ENCODE measurements at places on chromosomes 2 and 18.

DNA sequence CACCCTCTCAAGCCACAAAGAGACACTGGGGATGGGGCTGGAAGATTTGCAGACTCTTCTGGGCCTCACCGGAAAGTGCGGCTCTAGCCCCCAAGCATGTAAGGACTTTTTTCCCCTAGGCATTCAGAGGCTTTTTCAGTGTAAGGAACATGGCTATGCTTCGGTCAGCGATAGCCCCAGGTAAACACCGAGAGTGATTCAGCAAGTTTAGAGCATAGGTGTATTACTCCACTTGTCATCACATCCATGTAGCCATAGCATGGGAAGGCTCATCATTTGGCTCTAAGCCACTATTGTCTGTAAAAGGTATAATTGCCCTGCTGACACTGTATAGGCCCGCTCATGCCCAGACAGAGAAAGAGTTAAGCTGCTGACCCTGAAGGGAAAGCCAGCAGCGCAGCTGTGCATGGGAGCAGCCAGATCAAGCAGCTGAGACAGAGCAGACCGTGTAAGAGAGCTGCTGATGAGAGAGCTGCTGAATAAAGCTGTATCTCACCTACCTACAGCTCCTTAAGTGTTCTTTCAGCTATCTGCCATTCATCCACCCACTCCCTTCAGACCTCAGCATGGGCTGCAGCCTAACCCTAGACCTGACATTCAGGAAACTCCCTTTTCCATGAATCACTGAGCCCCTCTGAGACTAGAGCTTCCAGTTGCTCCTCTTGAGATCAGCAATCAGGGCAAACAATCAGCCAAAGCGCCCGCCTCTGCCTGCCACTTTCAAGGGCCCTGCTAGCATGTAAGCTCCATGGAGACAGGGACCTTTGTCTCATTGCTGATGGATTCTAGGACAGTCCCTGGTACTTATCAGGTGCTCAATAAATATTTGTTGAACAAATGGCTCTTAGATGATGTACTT lies 25.5 kb downstream of the LGALSL start:
- DNase-seq = no peak

GRCh38 chr2:178345951-178346350 lies 105.0 kb downstream of the PRKRA start:
- no peak for DNase-seq

DNA sequence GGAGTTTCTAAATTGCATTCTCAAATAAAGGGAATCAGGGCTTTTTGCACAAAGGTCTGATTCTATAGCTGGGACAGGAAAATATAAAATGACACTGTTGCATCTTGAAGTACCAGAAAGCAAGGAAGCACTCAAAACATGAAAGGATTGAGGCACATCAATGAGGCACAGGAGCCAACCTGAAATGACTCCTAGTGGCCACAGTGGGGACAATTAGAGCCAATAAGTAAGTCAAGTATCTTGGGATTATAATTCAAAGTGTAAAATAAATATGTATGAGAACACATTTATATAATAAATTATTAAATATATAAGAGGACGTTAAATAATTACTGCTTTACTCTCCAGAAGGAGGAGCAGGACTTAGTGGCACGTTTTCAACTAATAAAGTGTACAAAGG lies 1259.5 kb upstream of the CDH2 start:
- no peak for DNase-seq

- no peak for DNase-seq
These were observed 16.6 kb upstream of the RPE start for GRCh38 chr2:209985874-209986273.

GRCh38 chr2:137964066-137964858 lies at the start of gene HNMT:
Gene HNMT, plus strand, starts transcription at chr2:137964473. Its CDS starts 19 bp downstream, at chr2:137964492.
- peak; percentile 78 for DNase-seq

DNA sequence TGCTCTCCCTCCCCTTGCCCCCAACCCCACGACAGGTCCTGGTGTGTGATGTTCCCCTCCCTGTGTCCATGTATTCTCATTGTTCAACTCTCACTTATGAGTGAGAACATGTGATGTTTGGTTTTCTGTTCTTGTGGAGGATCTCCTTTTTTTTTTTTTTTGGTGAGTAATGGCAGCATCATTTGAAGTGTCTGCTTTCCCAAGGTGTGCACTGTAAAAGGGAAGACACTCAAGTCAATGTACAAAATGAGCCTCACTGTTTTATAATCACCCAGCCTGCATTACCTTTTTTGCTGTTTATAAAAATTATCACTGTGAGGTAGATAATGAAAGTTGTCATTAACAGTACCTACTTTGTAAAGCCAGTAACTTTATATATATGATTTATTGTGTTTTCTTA lies 56.9 kb downstream of the INSIG2 start:
- no peak for DNase-seq

DNA sequence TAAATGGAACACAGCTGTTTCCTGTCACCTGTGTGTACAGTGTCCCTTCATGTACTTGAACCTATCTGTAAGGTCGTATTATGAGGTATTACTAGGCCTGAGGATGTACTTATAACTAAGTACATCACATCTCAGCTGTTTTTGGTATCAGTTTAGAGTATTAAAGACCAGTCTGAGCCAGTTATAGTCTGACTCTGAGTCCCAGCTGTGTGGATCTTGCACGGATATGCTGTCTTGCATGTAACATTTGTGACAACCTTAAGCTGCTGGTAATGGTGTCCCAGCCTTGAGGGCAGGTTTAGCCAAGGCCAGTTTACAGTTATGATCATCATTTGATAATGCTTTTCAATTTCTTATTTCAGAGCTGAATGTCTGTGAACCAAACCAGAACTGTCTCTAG lies 496.3 kb downstream of the SLC4A3 start:
- DNase-seq = no peak

DNA sequence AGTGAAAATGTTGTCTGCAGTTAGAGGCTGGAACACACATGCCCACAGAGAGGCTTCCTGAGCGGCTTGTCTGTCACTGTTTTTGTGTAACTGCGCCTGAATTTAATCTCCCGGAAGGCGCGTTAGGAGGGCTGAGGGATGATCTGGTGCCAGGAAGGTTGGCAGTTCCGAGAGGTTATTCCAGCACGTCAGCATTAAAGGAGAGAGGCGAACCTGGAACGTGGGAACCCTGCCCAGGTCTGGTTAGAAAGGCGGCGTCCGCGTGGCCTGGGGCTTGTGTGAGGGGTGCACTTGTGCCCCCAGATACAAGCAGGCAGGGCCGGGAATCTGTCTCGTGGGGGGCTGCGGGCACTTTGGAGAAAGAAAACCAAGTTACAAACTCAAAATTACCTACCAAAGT lies 75.3 kb downstream of the NFATC1 start:
- no peak for DNase-seq

GRCh38 chr18:79375441-79376154 lies 20.1 kb upstream of the NFATC1 start:
- no peak for DNase-seq

GRCh38 chr2:73827660-73828388 lies 937 bp upstream of the STAMBP start:
- no peak for DNase-seq

- DNase-seq = no peak
These were observed 50.7 kb upstream of the DDX18 start for GRCh38 chr2:117763804-117764203.

- no peak for DNase-seq
These were observed 12.8 kb upstream of the TWSG1 start for GRCh38 chr18:9321736-9322135.

GRCh38 chr2:237723602-237724001 lies 75.0 kb upstream of the RBM44 start:
- DNase-seq = no peak

DNA sequence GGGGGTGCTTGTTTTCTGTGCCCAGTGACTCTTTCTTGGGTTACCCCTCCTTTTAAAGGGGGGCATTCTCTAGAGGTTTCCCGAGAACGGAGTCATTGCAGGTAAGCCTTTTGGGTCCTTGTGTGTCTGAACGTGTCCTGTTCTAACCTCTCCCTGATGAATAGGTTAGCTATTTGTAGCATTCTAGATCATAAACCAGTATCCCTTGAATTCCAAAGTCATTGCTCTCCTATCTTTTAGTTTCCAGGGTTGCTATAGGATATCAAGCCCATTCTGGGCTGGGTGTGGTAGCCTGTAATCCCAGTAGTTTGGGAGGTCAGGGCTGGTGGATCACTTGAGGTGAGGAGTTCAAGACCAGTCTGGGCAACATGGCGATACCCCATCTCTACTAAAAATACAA lies 65.9 kb upstream of the YWHAQ start:
- DNase-seq = no peak

DNA sequence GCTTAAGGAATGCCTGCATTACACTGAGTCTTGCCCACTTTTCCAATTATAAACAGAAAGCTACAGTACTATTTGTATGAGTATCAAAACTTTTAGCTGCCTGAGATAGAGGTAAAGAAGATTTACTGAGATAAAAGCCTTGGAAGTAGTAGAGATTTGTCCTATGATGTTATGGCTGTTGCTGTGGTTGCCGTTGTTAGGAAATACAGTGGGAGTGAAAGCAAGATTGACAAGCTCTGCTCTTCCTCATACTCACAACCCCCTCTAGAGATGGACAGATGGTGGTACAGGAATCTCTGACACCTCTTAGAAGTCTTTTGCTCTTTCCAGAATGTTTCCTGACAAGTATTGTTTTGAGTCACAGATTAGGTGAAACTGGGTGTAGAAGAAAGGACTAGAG lies 242.5 kb downstream of the RPIA start:
- DNase-seq = no peak

DNA sequence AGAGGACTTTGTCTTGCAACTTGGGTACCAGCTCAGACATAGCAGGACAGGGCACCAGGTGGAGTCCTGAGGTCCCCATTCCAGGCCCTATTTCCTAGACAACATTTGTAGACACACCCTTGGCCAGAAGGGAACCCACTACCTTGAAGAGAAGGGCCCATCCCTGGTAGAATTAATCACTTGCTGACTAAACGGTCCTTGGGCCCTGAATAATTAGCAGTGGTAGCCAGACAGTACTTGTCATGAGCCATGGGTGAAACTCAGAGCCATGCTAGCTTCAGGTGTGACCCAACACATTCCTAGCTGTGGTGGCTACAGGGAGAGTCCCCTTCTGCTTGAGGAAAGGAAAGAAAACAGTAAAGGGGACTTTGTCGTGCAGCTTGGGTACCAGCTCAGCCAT lies 28.5 kb upstream of the ACTR2 start:
- DNase-seq = no peak

- peak; percentile 67 for DNase-seq
These were observed 125.3 kb downstream of the ZFP36L2 start for GRCh38 chr2:43100883-43101662.

DNA sequence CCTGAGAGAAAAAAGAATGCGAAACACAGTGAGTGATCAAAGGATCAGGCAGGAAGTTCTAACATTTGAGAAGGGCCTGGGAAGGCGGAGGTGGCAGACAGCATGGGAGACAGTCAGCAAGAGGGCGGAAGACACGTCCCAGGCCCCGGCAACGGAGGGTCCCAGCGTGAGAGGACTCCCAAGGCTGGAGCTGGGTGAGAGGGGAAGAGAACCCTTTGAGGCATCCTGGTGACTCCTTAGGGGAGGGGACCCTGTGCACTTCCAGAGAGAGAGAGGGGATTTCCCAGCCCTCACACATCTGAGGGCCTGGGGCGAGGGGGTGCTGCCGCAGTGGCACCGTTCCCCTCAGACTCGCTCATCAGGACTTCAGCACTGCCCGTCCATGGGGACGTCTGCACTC lies 133.4 kb downstream of the RTP5 start:
- peak; percentile 57 for DNase-seq

DNA sequence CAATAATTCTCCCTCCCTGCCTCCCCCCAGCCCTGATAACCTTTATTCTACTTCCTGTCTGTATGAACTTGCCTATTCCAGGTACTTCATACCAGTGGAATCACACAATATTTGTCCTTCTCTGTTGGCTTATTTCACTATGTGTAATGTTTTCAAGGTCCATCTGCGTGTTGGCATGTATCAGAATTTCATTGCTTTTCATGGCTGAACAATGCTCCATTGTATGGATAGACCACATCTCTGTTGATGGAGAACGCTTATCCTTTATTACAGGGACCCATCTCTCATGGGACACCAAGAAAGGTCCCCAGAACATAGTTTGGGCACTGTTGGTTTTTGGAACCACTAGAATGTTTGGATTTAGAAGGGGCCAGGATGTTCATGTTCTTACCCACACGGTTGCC lies 40.2 kb downstream of the ATOH8 start:
- DNase-seq = no peak

DNA sequence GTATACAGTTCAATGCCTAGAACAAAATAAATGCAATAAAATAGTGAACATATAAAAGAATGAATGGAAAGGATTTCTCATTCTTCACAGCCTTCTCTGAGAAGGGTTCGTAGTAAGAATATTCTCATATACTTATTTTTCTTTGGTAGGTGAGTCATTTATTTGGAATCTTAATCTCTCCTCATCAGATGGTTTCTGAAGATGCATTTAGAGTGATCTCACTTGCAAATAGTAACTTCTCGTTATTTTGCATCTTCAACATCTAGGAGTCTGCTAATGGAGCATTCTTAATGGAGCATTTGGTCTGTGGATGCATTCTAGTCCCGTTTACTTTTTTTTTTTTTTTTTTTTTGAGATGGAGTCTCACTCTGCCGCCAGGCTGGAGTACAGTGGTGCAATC lies 3.9 kb downstream of the UBXN4 start:
- no peak for DNase-seq

DNA sequence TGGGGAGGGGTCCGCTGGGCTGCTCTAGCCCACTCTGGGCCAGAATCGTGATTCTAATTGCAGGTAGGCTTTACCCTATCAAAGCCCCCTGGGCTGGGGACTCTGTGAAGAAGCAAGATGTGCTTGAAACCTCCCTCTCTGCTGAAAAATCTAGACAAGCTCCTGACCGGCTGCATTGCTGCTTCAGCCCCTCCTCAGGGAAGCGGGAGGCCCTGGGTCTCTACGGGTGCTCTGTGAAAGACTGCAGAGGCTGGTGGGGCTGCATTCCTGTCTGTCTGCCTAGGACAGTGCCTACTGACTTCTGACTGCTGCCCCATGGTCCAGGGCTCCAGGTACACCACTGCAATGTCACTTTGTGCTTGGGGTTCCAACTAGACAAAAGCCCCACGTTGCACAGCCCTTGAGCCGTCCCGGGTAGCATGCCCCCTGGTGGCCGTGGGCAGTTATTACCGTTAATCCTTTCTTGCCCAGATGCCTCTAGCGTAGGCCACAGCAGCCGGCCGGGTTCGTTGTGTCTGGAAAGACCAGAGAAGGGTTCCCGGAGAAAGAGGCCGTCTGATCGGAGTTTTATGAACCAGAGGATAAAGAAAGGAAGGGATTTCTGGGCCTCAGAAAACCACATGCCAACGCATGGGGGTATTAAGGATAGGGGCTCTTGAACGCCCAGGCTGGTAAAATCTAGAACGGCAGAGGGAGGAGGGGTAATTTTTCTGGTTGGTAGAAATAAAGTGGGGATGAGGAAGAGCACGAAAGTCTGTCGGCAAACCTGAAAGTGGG lies 15.9 kb upstream of the C1QL2 start:
- DNase-seq = peak; percentile 70

DNA sequence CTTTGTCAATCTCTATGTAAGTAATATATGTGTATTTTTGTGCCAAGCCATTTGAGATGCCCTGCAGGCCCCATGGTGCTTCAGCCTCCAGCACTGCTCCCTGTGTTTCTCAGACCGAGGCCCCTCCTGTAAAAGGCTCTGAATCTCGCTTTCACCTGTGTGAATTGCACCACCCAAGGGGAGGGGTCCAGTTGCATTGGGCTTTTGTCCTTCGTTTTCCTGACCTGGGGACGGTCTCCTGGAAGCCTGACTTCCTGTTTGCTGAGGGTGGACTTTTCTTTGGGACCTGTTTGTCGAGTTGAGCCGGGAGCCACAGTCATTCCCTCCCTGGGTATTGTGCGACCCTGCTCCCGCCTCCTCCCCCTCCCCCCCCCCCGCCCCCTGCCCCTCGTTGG lies 48.9 kb downstream of the AGAP1 start:
- DNase-seq = peak; percentile 48

Measured in suprapubic skin (tissue), 4 donors.